ENCODE measurements at places on chromosomes 4 and X.

DNA sequence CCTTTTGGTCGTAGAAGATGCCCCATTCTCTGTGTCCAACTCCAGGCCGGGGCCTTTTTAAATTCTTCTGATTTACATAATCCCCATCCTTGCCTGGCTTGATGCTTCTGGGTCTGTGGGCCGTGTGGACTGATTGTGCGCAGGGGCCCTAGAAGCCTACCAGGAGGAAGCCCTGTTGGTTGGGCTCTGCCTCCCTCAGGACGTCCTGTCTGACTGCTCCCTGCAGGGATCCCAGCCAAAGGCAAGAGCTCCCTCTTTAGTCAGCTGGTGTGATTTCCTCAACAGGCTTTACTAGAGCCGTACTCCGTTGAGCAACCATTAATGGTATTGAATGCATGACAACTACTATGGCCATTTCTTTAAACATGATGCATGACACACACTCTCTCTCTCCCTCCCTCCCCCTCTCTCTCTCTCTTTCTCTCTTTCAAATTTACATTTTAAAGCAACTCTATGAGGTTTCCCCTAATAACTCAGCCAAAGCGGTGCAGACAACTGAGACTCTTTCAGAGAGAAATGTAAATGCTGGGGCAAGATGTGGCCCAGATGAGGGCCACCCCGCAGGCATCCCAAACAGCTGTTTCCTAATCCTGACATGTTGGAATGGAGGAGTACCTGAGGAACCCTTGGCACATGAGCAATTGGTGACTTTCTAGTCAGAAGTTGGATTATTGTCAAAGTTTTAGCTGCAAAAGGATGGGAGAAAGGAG, 117.3 kb downstream of the DRD5 start:
- DNase-seq = no peak

DNA sequence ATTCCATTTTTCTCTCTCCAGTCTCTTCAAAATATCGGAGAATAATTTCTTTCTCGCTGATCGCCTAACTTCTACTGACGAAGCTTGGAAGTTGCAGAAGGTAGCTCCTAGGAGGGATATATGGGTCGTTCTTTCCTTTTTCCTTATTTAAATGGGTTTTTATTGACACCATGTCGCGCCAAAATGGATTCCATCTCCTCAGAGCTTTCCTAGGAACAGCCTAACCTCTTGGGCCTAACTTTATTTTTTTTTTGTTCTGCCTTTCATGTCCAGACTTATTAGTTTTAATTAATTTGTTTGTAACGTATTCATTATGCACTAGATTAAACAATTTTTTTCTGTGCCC, 359.4 kb upstream of the ZCCHC13 start:
- no peak for DNase-seq

DNA sequence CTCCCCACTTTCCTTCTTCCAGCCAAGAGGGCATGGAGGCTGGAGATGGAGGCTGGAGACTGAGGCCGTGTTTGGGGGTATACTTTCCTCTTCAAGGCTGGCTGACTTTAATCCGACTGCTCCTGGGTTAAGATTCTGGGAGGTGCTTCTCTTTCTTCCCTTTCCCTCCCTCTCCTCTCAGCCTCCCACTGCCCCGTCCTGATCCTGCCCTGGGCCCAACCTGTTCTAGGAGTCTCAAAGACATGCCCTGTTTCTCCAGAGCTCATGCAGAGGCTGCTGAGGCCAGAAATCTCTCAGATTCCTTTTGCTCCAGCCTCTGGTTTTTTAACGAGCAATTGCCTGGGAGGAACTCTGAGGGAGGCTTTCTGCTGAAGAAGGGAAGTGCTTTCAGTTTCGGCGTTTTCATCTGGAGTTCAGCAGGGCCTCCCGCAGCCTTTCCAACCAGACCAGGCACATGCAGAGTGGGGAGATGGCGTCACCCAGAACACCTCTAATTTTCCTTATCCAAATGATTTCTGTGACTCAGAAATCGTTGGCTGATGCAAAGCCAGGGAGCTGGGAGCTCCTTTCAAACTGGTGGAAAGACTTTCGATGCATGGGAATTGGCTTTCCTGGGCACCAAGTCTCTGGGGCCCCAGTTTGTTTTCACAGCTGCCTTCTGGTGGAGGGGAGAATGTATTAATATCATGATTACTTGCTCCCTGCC, 34.5 kb upstream of the FAM9C start:
- no peak for DNase-seq

GRCh38 chrX:66021765-66022631, 17.9 kb downstream of the VSIG4 start:
- DNase-seq = no peak

- DNase-seq = no peak
Observed at GRCh38 chr4:14924076-14924811, 78.0 kb upstream of the CPEB2 start.
